ENCODE measurements at places on chromosomes 11 and 22. TPM values are rescaled to one million over a fixed set of nuclear protein-coding genes. Genes with fewer than 3 reads are reported as not detected.

- no peak for DNase-seq
Measured at GRCh38 chr11:72375241-72375960, 58.9 kb downstream of the CLPB start.

- no peak for DNase-seq
Measured at GRCh38 chr22:19875061-19875530, 20.4 kb upstream of the GNB1L start.

- peak; percentile 69 for DNase-seq
Measured at GRCh38 chr22:46422896-46423295, 87.4 kb downstream of the TRMU start.

DNA sequence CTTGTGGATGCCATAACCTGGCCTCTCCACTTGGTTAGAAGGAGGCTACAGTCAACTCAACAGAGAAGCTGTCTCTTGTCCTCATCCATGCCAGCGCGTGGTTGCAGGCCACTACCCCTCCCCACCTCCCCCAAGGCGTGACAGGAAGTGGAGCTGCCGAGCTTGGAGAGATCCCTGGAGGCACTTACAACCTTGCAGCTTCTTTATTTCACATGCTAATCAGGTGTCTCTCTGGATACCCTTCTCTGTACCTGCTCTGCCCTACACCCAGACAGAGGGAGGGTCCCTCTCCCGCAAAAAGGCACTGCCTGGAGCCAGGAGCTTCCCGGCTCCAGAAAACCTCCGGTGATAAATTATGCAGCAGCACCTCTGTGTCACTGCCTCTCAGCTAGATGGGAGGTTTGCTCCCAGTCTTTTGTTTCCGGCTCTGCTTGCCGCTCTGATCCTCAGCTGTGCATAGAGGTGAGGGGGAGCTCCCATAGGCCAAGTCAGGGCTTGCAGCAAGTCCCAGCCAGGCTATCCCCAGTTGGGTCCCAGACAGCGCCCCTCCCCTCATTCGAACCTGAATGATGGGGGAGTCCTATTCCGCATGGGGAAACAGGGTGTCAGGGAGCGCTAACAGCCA, 5.7 kb downstream of the LRP4 start:
- no peak for DNase-seq

GRCh38 chr11:63673579-63673978, 2.4 kb upstream of the ATL3 start:
- peak; percentile 82 for DNase-seq

- no peak for DNase-seq
Measured at GRCh38 chr11:2744166-2744565, 44.4 kb upstream of the KCNQ1OT1 start.

The OTOG gene
- 0.10 TPM for total RNA-seq

The CD3D gene
- not detected for total RNA-seq

Measured in myocyte (in vitro differentiated cells).